ENCODE measurements at places on chromosomes 2 and 18. TPM values are rescaled to one million over a fixed set of nuclear protein-coding genes. Genes with fewer than 3 reads are reported as not detected.

The SLC5A7 gene
- 0.12 TPM for polyA plus RNA-seq

DNA sequence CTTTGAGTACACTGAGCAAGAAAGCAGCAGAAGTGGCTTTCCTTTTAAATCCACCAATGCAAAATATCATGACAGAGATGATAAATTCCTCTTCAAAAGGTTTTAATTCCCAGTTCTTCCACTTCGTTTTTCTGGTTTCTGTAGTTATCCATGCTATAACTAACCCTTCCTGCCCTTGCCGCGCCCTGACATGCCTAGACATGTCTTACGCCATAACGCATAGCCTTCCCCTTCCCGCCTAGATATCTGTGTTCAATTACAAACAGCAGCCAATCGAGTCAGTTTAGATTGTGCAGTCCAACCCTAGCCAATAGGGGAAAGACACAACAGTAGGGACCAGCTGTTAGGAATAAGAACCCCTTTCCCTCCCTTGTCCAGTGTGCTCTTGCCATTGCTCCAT, 16.1 kb downstream of the PRPF40A start:
- DNase-seq: no peak

The FBLN7 gene
- polyA plus RNA-seq: 4.4 TPM

GRCh38 chr2:46921676-46922448, 6.3 kb upstream of the MCFD2 start:
- DNase-seq: no peak

DNA sequence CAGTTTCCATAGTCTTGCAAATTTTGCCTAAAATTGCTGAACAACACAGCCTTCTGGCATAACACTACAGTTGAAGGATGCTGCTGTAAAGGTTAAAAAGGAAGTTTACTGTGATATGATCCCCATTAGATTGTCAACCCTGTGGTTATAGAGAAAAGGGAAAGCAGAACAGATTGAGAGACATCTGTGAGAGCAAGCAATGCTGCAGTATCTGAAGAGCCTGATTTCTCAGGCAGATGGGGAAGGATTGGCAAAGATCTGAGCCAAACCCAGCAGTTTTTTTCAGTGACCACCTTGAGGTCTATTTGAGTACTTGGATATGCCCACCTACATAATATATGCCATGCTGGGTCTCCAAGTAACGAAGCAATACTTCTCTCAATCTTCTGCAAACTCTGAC, 8.5 kb upstream of the ST8SIA3 start:
- no peak for DNase-seq

DNA sequence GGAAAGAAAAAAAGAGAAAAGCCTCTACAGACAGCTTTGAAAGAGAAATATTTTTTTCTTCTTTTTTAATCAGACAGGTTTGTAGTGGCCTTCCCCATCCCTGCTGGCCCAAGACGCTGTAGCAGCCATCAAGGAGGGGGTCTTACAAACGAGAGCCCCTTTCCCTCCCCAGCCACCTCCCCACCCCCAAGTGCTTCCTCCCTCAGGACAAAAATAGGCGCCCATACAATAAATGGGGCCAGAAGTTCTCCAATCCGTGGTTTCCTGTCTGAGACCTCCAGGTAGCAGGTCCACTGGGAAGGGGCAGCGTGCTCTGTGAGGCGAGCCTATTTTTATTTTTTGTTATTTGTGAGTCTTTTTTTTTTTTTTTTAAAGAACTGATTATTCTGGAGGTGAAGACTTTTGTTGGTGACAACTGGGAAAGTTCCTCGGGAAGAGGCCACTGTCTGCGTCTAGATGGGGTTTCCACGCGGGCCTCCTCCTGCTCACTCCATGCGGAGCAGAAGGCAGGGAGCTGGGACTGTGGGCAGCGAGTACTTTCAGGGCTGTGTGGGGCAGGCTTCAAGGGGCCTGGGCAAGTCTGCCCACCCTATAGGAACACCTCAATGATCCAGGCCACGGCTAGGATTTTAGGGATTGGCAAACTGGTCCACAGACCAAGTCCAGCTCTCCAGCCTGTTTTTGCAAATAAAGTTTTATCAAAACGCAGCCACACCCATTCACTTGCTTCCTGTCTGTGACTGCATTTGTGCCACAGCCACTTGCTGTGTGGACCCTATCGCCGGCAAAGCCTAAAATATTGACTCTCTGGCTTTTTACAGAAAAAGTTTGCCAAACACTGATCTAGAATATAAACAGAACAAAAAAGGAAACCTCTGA, 139.6 kb downstream of the CTIF start:
- DNase-seq: no peak

The DHRS9 gene
- not detected for polyA plus RNA-seq

DNA sequence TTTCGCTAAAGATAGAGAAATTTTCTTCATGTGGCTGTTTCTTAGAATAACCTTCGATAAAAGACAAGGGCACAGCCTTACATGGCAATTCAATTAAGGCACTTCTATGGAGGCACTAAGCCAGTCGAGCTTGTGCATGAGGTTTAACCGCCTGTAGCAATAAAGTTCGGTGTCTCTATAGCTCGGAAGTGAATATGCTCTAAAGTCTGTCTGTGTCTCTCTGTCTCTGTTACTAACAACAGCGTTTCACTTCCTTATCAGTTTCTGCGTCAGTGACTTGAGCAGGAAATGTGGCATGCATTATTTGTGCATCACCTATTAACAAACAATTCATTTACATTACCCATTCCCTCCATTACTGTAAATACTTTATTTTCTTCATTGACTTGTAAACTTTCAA, 365.1 kb upstream of the NETO1 start:
- DNase-seq: no peak

The NTSR2 gene
- not detected for polyA plus RNA-seq

The AGXT gene
- polyA plus RNA-seq: not detected

DNA sequence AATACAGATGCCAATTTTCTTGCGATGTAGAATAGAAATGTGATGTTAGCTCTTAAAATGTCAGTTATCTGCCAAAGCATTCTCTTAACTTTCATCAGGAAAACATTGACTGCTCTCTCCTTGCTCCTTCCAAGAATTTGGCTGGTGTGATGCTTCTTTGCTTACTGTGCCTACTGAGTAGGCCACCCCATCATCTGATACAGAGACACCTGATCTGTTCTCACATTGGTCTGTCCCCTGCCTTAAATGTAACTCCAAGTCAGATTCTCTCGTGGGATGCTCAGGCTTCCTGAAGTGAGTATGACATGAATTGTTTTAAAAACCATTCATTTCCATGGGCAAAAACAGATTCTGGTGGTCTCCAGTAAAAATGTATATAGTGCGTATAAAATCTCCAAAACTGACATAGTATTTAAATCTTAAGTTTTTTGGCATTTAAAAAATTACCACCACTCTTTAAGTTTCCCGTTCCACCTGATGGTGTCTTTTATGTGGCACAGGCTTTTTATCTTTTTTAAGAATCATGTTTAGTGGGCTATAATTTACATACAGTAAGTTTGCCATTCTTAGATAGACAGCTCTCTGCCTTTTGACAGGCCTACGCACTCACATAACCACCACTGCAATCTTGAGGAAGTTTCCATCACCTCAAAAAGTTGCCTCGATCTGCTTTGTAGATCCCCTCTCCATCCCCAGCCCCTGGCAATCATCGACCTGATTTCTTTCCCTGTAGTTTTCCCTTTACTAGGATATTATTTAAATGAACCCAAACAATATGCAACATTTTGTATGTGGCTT, 36.6 kb downstream of the UBE2F start:
- no peak for DNase-seq

DNA sequence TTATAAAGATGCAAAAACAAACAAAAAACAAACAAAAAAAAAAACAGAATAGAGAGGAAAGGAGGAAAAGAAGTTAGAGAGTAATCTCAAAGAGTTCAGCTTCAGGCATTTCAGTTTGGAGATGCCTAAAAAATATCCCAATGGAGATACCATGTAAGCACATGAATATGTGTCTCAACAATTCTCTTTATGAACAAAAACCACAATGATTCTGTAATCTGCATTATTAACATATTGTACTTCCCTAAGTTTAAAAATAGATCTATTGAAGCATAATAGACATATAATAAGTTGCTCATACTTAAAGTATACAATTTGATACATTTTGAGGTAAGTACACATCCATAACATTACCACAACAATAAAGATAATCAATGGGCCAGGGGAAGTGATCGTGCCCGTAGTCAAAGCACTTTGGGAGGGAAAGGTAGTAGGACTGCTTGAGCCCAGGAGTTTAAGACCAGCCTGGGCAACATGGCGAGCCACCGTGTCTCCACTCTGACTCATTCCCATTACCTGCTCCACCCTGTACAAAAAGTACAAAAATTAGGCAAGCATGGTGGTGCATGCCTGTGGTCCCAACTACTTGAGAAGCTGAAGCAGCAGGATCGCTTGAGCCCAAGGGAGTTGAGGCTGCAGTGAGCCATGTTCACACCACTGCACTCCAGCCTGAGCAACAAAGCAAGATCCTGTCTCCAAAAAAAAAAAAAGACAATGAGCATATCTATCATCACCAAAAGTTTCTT, 158.9 kb downstream of the ATAD2B start:
- no peak for DNase-seq

DNA sequence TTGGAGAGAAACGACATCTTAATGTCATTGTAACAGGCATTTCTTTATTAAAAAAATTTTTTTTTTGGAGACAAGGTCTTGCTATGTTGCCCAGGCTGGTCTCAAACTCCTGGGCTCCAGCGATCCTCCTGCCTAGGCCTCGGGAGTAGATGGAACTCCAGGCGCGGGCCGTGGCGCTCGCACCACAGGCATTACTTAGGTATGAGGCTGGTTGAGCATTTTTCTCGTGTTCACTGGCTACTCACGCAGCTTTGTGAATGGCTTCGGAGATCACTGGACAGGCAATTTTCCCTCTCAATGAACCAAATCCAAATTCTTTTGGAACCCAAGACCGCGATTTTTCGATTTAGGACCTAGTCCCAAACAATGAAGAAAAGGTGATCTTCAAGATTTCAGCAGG, 795 bp upstream of the TCF7L1 start:
- DNase-seq: peak; percentile 27

DNA sequence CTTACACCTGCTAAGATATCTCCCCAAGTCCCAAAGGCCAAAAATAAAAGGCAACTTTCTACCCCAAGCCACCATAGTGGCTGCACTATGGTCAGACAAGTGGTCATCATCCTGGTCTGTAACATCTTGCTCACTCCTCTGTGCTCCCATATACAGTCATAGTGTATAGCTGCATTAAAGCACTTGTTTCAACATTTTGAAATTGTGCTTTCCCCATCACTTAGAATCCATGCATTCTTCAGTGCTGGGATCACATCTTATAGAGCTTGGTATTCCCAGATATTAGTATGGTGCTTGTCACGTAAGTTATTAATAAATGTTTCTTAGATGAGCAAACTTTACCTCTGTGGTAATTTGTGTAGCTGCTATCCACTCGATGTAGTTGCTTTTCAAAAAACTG, 40.4 kb upstream of the CDC42EP3 start:
- no peak for DNase-seq

The SCYGR4 gene
- polyA plus RNA-seq: not detected

The MATN3 gene
- 4.0 TPM for polyA plus RNA-seq

The PKDCC gene
- 16.0 TPM for polyA plus RNA-seq

DNA sequence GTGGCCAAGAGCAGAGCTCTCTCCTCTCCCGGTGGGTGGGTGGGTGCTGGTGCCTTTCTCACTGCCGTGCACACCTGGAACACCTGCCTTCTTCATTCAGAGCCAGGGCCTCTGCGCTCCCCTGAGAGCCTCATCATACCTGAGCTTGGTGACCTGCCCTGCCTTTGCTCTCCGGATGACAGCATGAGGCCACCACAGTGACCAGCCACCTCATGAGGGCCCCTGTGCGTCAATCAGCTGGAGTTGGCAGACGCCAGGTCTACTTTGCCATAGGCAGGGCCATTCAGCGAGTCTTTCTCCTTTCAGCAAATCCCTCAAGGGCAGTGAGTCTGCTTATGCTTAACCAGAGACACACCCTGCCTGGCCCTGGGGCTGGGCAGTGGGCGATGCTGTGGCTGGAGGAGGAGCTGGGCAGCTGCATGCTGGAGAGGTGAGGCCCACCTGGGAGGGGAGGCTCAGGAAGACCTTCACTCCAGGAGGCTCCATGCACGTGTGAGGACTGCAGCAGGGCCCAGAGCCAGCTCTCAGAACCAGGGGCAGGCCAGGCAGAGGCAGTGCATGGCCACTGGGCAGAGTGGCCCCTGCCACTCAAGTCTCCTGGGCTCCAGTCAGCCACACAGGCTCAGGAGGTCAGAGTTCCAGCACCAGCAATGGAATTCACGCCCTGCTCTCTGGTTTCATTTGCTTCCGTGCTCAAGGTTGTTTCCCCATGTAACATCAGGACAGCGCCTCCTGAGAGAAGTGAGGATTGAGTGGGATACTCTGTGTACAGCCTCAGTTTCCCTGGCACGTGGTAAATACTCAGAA, 417.5 kb upstream of the MYT1L start:
- DNase-seq: no peak

The IL1RN gene
- not detected for polyA plus RNA-seq

The ZNF2 gene
- polyA plus RNA-seq: 2.3 TPM

GRCh38 chr2:162113088-162113775, 38.8 kb downstream of the GCG start:
- no peak for DNase-seq

DNA sequence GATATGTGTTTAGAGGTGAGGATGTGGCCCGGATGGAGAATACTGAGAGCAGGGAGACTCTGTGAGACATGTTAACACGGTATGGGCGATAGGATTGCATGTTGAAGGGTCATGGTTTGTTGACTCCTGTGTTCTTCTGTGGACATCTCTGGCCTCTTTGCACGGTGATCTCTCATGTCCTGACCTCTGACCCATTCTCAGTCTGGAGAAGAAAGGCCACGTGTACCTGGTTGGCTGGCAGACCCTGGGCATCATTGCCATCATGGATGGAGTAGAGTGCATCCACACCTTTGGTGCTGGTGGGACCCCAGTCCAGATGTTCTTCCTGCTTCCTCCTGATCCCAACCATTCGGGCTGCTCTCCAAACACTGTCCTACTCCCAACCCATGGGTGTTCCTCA, 9.9 kb downstream of the GCKR start:
- no peak for DNase-seq

- no peak for DNase-seq
These were observed 286.5 kb upstream of the REV1 start for GRCh38 chr2:99776206-99776905.

DNA sequence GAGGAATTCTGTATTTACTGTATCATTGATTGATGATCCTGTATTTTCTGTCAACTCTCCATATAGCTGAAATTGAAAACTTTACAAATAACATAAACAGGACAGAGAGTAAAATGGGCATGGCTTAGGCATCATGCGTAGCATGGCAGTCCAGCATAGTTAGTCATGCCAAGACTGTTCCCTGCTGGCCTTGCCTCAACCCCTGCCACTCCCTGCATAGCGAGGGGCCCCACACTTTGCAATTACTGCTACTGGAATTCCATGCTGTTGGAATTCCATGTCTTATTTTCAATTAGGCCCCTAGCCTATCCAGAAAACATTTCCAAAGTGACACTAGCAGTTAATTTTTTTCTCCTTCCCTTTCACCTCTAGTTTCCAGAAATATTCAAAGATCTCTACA, 15.1 kb upstream of the SOX11 start:
- DNase-seq: no peak

The DNAJC5G gene
- polyA plus RNA-seq: not detected

GRCh38 chr2:54482715-54483114, 26.6 kb downstream of the SPTBN1 start:
- no peak for DNase-seq

GRCh38 chr2:235218486-235218907, 266.7 kb downstream of the SH3BP4 start:
- DNase-seq: no peak
